Femur (tissue), 1 donor: ENCODE measurements at places on chromosomes 1 and 21.

- no peak for DNase-seq
Observed at GRCh38 chr1:34784751-34785221, 3.8 kb downstream of the GJB3 start.

GRCh38 chr1:38735651-38736161 is 123.9 kb downstream of the RRAGC start:
- DNase-seq, result no peak

DNA sequence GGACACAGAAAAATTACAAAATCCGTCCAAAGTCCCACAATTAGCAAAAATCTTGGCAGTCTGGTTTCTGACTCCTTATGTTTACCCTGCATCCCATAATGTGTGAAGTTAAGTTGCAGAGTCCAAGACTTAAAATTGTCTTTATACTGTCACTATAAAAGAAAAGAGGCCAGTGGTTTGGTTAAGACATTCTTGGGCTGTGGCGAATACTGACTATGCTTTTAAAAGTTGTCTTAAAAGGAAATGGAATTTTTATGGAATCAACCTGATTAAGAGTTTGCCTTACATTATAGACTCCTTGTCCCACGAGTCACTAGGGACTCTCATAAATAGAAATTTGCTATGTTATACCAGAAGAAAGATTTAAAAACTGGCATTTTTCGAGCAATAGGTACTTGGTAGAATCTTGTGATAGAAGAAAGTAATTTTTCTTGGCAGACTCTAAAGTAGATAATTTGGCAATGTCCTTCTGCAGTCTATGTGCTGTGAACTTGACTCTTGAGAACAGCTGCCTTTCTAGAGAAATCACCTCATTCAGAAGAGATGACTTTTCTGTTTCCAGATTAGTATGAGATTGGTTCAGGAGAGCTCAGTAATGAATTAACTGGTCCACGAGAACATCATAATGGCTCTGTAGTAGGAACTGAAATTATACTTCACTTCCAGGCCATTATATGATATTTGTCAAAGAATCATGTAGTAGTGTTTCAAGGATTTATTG is 31.8 kb downstream of the NTNG1 start:
- DNase-seq, result no peak

- peak; percentile 36 for DNase-seq
Observed at GRCh38 chr1:231395076-231395997, 26.8 kb downstream of the EGLN1 start.

DNA sequence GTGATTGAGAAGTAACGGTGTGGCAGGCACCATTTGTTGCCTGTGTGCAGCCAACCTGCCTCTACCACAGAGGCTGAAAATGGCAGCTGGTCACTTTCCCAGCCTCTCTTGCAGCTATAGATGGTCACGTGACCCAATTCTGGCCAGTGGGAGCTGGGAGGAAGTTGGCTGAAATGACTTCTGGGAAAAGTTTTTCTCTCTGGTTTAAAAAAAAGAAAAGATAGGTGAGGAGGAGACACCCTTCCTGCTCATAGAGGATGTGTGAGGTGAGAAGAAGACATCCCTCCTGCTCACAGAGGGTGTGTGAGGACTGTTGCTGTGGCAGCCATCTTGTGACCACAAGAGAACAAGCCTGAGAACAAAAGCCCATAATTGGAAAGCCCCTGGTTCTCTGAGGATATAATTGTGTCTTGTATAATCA is 122.8 kb downstream of the SYF2 start:
- DNase-seq, result no peak

GRCh38 chr1:115210302-115210711 is 121.0 kb upstream of the TSPAN2 start:
- DNase-seq, result no peak

GRCh38 chr1:179146911-179147310 is 65.0 kb downstream of the TOR3A start:
- DNase-seq, result no peak

GRCh38 chr1:94679332-94680038 is 137.9 kb upstream of the F3 start:
- no peak for DNase-seq

DNA sequence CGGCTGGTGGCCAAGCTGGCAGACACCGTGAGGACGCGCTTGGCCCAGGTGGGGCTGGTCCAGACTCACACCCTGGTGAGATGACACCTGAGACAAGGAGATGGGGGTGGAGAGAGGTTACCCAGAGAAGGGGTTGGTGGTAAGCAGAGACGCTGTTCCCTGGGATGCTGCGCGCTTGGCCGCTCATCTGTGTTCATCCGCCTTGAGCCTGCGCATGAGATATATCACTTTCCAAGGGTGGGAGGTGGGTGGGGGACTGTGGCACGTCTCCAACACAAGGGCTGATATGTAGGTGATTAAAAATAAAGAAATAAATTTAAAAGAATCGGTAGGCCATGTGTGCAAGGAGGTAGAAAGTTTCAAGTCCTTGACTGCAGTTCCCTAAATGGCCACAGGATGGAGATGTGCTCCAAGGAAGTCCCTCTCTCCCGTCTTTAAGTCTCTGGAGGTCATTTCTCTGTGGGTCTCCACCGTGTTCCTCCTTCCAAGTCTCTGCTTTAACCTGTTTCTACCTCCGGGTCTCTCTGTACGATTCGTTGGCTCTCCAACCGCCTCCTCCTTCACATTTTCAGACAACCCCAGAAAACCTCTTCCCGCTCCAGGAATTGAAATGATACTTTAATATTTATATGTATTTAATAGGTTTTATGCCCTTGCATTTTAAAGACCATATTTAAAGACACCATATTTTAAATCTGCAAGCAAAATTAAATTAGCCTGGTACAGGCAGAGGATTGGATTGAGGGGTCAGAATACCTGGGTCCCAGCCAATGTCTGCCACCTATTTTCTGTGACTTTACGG is 4.5 kb downstream of the TTC24 start:
- peak; percentile 75 for DNase-seq

- no peak for DNase-seq
Observed at GRCh38 chr21:26405735-26406361, 167.2 kb downstream of the CYYR1 start.

DNA sequence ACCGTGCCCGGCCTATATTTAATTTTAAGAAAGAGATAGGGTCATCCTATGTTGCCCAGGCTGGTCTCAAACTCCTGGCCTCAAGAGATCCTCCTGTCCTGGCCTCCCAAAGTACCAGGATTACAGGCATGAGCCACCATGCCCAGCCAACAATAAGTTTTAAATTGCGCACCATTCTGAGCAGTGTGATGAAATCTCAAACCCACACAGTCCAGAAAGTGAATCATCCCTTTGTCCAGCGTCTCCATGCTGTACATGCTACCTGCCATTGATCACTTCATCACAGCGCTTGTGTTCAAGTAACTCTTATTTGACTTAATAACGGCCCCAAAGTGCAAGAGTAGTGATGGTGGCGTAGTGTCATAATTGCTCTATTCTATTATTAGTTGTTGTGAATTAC is 75.4 kb downstream of the APP start:
- no peak for DNase-seq

- peak; percentile 42 for DNase-seq
Observed at GRCh38 chr1:100896481-100896982, 642 bp downstream of the SLC30A7 start.

DNA sequence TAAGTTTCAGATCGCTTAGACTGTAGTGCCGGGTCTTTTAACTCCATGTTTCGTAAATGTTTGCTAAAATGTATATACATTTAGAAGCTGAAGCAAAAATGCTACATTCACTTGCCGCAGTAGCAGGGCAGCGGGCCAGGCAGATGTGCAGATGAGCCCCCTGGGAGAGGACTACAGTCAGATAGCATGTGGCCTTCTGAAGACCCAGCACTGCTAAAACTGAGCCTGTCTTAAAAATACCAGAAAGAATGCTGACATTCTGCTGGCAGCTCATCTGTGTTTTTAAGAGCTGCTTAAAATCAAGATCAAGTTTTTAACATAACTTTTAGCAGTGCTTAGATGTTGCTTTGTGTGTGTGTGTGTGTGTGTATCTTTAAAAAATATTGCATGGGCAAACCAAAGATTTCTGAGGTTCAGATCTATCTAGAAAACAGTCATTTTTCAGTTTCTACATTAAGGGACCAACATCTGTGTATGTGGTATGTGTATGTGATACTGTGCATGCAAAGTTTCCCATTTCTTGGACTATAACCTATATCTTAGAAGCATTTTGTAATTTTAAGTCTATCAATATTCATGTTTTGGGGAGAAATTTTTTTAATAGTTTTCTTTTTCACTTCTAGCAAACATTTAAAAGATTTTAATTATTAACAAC is 31.7 kb downstream of the CHRM3 start:
- DNase-seq, result no peak

GRCh38 chr1:59556802-59557548 is 257.8 kb upstream of the HOOK1 start:
- DNase-seq, result no peak

DNA sequence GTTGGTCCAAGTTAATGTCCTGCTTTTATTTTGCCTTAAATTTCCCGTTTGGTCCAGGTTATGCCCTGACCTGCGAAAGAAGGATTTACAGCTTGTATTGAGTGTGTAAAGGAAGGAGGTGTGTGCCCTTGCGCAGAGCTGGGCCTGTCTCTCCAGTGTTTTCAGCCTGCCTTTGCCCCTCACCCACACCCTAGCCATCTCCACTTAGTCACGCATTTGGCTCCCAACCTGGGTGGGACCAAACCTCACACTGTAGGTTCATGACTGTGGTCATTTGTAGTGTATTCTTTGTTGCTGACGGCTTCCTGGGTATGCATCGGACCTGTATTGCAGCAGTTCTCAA is 572 bp upstream of the SRSF10 start:
- DNase-seq, result peak; percentile 65

GRCh38 chr1:36055706-36056105 is 28.2 kb upstream of the TEKT2 start:
- no peak for DNase-seq

DNA sequence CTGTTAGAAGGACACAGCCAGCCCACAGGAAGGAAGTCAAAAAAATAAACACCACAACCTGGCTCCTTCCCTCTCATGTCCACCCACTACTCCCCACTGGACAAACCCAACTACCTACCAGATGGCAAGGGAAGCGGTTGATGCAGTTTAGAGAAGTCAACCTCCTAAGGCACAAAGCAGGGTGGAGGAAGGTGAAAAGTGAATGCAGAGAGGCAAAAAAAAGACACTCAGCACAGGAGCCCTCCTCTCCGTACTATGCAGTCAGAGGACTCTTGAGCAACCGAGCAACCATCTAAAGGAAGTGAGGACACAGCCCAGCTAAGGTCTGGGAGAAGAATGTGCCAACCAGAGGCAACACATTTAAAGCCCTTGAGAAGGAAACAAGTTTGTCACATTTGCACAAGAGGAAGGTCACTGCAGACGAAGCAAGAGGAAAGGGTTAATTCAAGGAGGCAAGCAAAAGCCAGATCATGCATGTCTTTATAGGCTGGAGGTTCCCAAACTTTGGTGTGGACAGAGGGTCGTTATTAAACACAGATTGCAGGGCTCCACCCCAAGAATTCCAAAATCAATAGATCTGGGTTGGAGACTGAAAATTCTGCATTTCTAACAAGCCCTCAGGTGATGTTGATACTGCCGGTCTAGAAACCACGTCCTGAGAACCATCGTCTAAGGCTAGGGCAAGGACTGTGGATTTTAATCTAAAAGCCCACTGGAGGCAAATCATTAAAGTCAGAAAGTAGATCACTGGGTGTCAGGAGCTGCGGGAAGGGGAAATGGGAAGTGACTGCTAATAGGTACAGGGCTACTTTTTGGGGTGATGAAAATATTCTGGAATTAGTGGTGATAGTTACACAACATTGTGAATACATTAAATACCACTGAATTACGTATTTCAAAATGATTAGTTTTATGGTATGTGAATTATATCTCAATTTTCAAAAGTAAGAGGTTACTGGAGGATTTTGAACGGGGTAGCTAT is 19.7 kb downstream of the TP53BP2 start:
- no peak for DNase-seq

GRCh38 chr1:21237446-21238088 is 52.7 kb downstream of the ECE1 start:
- no peak for DNase-seq

DNA sequence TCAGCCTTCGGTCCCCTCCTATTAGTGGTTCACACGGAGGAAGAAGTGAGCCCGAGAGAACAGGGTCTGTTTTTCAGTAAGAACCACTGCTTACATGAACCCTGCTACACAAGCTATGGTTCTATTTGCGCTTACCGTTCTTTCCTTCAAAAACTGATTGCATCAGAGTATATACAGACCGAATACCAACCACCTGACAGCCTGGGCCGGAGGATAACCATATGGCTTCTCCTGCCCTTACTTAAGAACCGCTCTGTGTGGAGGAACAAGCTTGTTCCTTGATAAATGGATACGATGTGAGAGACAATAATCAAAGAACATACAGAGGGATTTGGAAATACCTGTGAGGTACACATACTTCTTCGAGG is 1.1 kb upstream of the KCNT2 start:
- no peak for DNase-seq

GRCh38 chr1:197838836-197839235 is 63.6 kb upstream of the DENND1B start:
- no peak for DNase-seq

GRCh38 chr1:154987326-154987725 is 4.2 kb downstream of the FLAD1 start:
- no peak for DNase-seq

GRCh38 chr1:212655668-212656440 is 43.8 kb downstream of the BATF3 start:
- DNase-seq, result no peak

DNA sequence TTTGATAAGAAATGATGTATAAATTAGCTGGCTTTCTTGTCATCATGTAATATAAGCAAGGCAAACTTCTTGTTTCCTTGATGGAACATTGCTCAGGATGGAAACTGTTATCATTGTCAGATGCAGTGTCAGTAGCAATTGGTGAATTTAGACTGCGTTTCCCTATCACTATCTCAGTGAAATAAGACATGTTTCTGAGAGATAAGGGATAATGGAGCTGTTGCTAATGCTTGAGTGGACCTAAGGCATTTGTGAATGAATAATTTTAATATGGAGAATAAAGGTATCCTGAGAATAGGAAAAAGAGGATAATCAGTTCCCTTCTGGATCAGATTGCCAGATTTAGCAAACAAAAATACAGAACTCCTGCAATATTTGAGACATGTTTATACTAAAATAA is 160.9 kb downstream of the HLX start:
- DNase-seq, result no peak

- DNase-seq, result peak; percentile 45
Observed at GRCh38 chr1:234309598-234310459, 63.4 kb upstream of the COA6 start.

DNA sequence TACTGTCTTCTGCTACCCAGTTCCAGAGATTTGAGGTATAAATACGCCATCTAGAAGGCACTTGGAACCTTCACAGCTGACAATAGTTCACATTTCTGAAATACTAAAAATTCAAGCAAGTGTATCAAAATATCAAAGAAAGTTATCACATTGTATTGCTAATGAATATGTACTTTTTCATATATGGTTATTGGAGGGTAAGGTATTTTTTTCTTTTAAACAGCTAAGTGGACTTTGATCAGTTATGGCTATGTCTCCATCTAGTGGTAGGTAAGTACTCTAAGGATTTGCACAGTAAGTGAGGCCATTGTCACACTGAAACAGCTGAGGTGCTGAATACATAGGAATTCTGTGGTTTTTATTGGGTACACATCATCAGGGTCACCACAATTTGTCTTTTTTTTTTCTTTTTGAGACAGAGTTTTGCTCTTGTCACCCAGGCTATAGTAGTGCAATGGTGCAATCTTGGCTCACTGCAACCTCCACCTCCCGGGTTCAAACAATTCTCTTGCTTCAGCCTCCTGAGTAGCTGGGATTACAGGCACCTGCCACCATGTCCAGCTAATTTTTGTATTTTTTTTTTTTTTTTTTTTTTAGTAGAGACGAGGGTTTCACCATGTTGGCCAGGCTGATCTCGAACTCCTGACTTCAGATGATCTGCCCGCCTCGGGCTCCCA is 49.1 kb upstream of the CR2 start:
- DNase-seq, result no peak

- DNase-seq, result no peak
Observed at GRCh38 chr1:15043934-15044333, 109.6 kb upstream of the TMEM51 start.
